ENCODE measurements at places on chromosomes 5 and 9. TPM values are rescaled to one million over a fixed set of nuclear protein-coding genes. Genes with fewer than 3 reads are reported as not detected.

The TRMO gene
- total RNA-seq, result 18.4 TPM

- DNase-seq, result no peak
Observed at GRCh38 chr9:88923653-88924288, 67.5 kb upstream of the S1PR3 start.

The ANKRD31 gene
- total RNA-seq, result 0.02 TPM

- peak; percentile 71 for DNase-seq
Observed at GRCh38 chr9:134301387-134302129, 24.7 kb upstream of the RXRA start.

GRCh38 chr5:176748073-176748966 is 62.0 kb upstream of the UNC5A start:
- DNase-seq, result peak; percentile 53

GRCh38 chr5:10434392-10434791 is 7.3 kb upstream of the ROPN1L start:
- peak; percentile 78 for DNase-seq

The CDC20B gene
- total RNA-seq, result not detected

- peak; percentile 31 for DNase-seq
Observed at GRCh38 chr5:24642022-24642421, 2.8 kb downstream of the CDH10 start.
